ENCODE measurements at places on chromosomes 16 and 17.

GRCh38 chr16:47806309-47806847 lies 345.2 kb downstream of the PHKB start:
- DNase-seq = no peak

- no peak for DNase-seq
Measured at GRCh38 chr17:16873174-16874035, 98.5 kb downstream of the TNFRSF13B start.

DNA sequence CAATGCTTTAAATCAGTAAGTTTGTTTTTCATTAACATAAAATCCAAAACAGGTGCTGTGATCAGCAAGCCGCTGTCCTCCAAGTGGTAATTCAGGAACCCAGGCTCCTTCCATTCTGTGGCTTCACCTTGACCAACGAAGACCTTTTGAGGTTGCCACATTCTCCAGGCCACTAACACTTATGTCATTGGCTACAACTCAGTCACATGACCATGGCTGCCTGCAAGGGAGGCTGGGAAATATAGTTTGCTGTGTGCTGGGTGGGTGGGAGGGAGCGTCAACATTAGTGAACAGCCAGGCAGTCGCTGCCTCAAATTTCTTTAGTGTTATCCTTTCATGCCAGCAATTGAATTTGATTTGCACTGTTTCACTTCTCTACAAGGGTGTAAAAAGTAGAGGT lies 549.2 kb downstream of the MAF start:
- no peak for DNase-seq

- DNase-seq = no peak
Measured at GRCh38 chr16:50645563-50646220, 35.4 kb downstream of the SNX20 start.

DNA sequence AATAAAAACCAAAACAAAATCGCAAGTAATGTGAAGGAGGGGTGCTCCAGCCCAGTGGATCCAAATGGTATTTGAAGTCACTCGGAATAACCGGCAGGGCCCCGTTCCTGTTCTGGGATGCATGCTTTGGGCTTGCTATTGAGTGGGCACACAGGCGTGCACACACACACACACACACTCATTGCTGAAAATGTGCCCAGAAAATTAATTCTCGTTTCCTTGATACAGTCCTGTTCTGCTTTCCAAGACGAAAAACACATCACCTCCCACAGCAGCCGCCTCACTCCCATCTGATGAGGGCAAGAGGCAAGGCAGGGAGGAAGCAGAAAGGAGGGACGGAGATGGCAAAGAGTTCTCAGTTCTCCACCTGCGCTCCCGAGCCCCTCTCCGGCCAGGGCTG lies 62.2 kb upstream of the SDK2 start:
- no peak for DNase-seq

- peak; percentile 20 for DNase-seq
Measured at GRCh38 chr17:11996722-11997146, 541 bp downstream of the ZNF18 start.

DNA sequence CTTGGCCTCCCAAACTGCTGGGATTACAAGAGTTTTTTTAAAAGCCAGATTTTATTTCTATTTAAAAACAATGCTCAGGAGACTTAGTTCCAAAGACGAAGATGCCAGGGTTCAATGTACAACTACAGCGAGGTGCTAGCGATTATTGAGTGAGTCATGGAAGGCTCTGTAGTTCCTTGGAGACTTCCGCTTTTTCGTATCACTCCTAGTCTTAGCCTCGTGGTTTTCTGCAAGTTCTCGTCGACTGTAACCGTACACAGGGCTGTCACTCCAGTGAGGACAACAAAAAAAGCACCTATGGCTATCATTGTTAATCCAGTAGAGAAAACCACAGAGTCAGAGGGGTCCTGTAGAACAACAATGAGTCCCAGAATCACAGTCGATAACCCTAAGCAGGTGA lies 22.7 kb upstream of the ZC3H7A start:
- DNase-seq = no peak

DNA sequence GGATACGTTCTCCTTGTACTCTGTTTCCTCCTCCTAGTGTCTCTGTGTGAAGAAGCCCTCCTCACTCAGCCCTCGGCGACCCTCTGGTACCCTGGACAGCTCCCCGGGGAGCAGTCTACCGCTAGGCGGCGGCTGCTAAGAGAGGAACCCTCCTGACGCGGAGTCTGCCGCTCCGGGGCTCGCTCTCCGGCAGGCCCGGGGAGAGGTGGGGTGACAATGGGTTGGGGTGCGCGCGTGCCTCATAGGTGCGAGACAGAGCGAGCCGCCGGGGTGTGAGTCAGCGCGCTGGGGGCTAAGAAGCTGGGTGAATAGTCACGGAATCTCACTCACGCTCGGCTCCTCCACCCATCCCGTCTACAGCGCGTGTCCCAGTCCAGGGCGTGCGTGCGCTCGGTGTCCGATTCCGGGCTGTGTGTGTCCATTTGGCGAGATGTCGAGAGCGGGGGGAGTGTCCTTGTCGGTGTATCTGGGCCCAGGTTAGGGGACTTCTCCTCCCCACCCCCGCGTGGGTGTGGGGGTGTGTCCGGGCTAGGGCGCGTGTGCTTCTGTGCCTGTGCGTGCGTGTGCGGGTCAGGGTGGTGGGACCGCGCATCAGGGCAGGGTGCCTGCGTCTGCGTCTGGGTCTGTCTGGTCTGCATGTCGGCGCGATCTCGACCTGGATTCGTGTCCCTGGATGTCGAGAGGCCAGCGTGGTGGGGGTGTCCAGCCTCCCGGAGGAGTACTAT lies 577 bp upstream of the HS3ST2 start:
- no peak for DNase-seq

GRCh38 chr17:79146562-79146961 lies 71.9 kb downstream of the ENGASE start:
- no peak for DNase-seq

GRCh38 chr16:84007965-84008364 lies 34.6 kb downstream of the SLC38A8 start:
- DNase-seq = no peak

- no peak for DNase-seq
Measured at GRCh38 chr17:39650121-39650579, 13.2 kb downstream of the STARD3 start.

DNA sequence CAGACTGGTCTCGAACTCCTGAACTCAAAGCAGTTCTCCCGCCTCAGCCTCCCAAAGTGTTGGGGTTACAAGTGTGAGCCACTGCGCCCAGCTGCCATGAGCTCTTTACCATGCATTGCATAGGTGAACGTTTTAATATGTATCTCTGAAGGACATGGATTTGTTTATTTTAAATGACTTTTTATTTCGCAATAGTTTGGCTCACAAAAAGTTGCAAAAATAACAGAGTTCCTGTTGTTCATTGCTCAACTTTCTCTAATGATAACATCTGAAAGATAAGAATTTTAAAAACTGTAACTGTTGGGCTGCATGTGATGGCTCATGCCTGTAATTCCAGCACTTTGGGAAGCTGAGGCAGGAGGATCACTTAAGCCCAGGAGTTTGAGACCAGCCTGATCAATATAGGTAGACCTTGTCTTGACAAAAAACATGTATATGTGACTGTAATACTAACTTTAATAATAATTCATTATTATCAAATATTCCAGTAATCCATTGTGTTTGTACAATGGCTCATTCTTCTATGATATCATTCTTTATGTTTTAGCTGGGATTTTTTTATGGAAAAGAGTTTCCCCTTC lies 80.1 kb downstream of the ABCC1 start:
- DNase-seq = no peak

- no peak for DNase-seq
Measured at GRCh38 chr16:2848933-2849725, 8.8 kb downstream of the PRSS22 start.

GRCh38 chr17:57600074-57600473 lies 145.0 kb downstream of the CCDC182 start:
- DNase-seq = peak; percentile 42

DNA sequence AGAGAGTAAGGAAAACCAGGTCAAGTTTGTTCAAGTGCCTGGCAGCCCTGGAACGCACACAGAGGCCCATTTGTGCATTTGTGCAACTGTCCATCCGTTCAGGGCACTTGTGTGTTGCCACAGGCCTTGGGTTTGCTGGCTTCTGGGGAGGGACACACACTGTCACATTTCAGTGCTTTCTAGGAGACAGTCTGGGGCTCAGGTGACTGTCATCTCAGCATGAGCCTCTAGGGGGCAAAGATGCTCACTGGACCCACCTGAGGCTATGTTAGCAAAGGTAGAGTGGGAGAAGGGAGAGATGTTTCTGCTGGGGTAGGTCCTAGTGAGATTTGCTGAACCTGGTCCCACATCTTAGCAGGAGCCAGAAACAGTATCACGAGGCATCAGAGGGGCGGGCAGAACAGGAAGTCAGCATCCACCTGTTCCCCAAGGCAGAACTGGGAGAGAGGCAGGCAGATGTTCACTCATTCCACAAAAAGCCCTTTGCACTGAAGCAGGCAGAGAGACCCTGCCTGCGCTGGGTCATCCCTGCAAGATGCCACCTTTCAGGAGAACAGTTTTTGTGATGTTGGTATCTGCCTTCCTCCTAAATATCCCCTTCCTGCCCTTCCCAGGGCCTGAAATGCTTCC lies 48.5 kb downstream of the RAI1 start:
- DNase-seq = peak; percentile 20

- no peak for DNase-seq
Measured at GRCh38 chr16:24839347-24839972, 6.3 kb upstream of the SLC5A11 start.

- no peak for DNase-seq
Measured at GRCh38 chr17:55121268-55121667, 143.5 kb upstream of the HLF start.

DNA sequence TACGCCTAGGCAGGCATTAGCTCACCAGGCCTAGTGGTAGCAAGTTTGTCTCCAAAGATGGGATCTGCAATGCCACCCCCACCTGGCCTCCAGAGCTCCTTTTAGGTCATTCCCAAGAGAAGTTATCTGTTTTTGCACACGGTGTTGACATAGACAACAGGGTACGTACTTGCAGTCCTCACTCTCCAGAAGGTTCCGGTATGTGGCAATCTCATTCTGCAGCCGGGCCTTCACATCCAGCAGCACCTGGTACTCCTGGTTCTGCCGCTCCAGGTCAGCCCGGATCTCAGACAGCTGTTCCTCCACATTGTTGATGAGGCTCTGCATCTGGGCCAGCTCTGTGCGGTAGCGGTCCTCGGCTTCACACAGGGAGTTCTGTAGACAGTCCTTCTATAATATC lies 9.8 kb upstream of the KRT31 start:
- DNase-seq = no peak

All from stimulated activated CD8-positive, alpha-beta memory T cell treated with anti-CD3 and anti-CD28 coated beads, Interleukin-15, amount 100 ng/mL, for 4 hours (primary cell).